Activated CD4-positive, alpha-beta T cell treated with anti-CD3 and anti-CD28 coated beads for 24 hours (primary cell): ENCODE measurements at places on chromosomes 7 and 10.

- DNase-seq = no peak
Measured at GRCh38 chr10:21176934-21177480, 279.9 kb upstream of the NEBL start.

GRCh38 chr7:21850531-21851285, 95.0 kb downstream of the CDCA7L start:
- DNase-seq = no peak

GRCh38 chr10:21300551-21300950, 224.9 kb downstream of the SKIDA1 start:
- no peak for DNase-seq

DNA sequence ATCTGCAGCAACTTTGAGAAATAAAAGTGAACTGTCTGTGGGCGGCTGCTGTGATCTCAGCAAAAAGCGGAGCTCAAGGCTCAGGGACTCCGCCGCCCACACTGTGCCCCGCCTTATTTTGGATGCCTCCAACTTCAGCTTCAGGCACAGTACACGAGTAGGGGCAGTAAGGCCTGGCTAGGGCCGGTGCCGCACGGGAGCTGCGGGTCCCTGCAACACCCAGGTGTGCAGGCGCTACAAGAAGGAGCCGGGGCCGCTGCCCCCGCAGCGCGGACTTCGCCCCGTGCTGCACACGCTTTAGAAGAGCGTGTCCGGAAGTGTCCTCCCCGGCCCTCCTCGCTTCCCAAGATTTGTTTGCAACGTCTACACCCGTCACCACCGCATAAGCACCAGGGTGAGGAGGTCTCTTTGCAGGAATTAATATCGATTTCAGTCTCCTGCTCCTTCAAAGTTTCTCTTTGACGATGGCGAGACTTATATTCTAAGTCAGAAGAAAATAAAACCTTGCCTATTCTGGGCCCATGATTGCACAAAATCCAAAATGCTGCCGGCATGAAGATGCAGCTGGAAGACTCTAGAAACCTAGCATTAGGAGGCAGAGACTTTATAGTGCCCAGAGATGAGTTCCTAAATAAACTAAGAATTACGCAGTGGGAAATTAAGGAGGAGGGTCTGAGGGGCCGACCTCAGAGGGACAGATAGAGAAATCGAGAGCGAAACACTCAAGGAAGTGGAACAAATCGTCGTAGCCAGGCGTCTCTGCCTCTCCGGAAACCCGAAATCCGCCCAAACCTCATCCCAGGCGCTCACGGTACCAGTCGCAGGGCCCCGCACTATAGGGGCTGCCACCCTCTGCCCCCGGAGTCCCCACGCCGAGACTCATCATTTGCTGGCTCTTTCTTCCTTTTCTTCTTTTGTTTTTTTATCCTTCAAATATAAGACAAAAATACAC, 6.4 kb downstream of the VAX1 start:
- no peak for DNase-seq

GRCh38 chr10:80194373-80195045, 10.8 kb downstream of the ANXA11 start:
- no peak for DNase-seq

DNA sequence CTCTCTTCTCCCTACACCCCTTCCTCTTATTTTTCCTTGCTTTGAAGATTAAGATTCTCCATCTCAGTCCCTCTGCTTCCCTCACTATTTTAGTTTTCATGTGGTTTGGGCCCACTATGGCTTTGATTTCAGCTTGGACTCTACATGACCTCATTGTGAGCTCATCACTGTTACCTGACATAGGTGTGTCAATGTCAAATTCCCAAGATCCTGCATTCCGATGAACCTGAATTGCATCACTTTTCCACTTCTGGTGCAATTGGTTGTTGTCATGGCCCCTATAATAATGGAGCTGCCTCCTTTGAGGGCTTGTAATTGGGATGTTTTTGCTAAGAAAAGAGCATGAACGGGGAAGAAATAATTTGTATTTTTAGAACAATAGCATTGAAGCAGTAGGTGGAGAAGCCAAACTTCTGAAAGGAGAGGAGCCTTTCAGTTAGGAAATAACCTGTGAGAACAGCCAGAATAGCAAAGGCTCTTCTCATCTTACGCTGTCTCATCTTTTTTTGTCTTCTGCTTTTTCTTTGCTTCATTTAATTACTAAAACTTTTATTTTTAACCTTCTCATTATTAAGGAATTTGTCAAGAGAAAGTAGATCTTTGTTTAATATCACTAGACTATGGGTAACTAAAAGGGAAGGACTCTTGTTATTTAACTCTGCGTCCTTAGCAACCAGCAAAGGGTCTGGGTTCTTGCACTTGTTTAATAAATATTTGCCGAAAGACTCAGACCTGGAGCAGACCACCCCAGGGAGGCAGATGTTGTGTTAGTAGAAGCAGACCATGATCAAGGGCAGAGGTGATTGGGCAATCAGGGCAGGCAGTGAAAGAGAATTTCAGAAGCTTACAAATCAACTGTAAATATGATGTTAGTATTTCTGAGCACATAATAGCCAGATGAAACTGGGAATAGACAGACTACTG, 95.4 kb downstream of the TES start:
- DNase-seq = no peak
